CD4-positive, alpha-beta T cell treated with Interferon alpha-2 for 1 hour (primary cell): ENCODE measurements at places on chromosomes 4 and X.

DNA sequence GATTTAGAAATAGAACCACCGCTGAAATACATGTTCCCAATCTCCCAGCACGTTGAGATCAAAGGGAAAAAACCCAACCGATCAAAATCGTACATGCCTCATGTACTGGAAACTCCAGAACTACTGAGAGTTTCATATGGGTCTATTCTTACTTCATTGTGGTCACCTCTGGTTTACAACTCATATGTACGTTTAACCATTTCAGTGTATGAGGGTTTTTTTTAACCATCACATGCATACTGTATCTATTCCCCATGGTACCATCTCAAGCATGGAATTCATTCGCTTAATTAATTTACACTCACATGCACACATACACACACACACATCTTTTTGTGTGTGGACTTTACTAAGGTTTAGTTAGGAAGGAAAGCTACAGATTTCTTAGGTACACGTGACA, 46.0 kb upstream of the CLNK start:
- DNase-seq: no peak

- no peak for DNase-seq
Measured at GRCh38 chr4:72360075-72360474, 208.9 kb downstream of the ADAMTS3 start.

- DNase-seq: no peak
Measured at GRCh38 chr4:151169223-151169622, 69.8 kb downstream of the RPS3A start.

- no peak for DNase-seq
Measured at GRCh38 chr4:134343081-134343480, 141.5 kb upstream of the PABPC4L start.

DNA sequence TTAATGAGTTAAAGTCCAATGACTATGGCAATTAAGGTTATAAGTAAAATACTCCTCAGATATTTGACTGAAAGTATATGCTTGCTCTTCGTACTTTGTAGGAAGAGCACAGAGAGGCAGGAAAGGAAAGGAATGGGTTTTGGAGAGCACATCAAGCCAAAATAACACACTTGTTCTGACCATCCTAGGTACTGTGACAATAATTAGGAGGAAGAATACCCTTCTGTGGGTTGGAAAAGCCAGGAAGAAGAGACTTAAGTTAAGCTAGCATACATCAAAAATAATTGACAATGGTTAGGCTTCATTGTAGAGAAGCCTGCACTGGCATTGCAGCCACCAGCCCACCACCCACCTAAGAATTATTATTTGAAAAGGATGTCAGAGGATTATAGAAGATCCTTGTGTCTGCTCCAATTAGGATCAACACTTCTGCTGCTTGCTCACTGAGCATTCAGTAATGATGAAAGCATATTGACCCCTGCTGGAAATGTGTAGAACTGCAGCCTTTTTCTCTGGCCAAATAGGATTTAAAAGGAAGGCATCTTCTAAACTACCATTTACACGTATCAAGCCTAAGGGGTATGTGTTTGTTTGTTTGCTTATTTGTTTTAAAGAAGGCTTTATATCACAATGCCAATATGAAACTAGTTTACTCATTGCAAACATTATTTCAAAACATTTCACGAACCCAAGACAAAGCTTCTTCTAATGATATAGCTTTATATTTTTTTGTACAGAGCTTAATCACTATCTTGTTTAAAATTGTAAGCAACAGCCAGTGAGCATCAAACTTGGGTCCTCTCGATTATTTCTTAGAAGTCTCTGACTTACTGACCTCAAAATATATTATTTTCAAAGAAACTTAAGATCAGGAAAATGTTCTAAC, 286.2 kb upstream of the TET2 start:
- peak; percentile 30 for DNase-seq

DNA sequence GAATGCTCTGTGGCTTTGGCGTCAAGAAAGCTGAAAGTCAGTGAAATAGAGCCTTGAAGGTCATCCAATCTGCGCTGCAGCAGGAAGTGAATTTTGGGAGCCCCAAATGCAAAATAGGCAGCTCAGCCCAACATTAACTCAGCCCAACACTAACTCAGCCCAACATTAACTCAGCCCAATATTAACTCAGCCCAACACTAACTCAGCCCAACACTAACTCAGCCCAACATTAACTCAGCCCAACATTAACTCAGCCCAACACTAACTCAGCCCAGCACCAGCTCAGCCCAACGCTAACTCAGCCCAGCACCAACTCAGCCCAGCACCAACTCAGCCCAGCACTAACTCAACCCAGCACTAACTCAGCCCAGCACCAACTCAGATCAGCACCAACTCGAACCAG, 71.5 kb downstream of the SORBS2 start:
- no peak for DNase-seq

- DNase-seq: no peak
Measured at GRCh38 chr4:23353200-23353599, 536.6 kb downstream of the PPARGC1A start.

DNA sequence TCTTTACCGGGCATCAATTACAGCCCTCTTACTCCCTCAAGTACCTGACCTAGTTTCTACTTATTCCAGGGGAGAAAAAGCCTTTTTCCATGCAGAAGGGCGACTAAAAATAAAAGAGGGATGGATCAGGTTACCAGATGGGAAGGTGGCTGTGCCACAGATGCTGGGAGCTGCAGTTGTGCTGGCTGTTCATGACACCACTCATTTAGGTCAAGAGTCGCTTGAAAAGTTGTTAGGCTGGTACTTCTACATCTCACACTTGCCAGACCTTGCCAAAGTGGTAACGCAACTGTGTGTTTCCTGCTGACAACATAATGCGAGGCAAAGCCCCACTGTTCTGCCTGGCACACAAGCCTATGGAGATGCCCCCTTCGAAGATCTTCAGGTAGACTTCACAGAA, 148.4 kb upstream of the FGF16 start:
- no peak for DNase-seq

DNA sequence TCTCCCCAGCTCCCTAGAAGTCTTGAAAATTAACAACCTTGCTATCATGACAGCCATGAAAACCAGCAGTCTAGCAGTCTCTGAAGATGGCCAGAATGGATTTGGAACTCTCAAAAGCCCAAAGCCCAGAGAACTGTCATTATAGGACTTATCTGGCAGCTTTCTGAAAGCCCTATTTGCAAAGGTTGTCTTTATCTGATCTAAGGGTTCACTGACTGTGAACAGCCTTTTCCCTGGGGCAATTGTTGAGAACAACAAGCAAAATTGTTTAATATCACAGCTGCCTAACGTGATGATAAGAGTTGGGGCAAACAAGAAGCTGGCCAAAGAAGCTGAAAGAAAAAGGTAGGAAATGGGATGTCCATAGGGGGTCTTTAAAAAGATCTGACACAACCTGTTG, 20.9 kb upstream of the KLHL8 start:
- DNase-seq: no peak

- no peak for DNase-seq
Measured at GRCh38 chr4:94378047-94378446, 35.4 kb upstream of the HPGDS start.

GRCh38 chr4:94577136-94577535, 125.4 kb downstream of the PDLIM5 start:
- no peak for DNase-seq

- DNase-seq: peak; percentile 13
Measured at GRCh38 chr4:167021545-167022155, 212.6 kb downstream of the SPOCK3 start.
